Activated CD4-positive, alpha-beta T cell treated with anti-CD3 and anti-CD28 coated beads, Interleukin-2, amount 10 ng/mL, durations not matched to agents 24 days and 14 days (primary cell): ENCODE measurements at places on chromosomes 5 and 9. TPM values are rescaled to one million over a fixed set of nuclear protein-coding genes. Genes with fewer than 3 reads are reported as not detected.

- DNase-seq: no peak
Observed at GRCh38 chr9:124834591-124834990, 18.7 kb upstream of the WDR38 start.

SLC1A1 gene
- total RNA-seq: 0.17 TPM in 1 of 2 replicates, not detected in the other

DNA sequence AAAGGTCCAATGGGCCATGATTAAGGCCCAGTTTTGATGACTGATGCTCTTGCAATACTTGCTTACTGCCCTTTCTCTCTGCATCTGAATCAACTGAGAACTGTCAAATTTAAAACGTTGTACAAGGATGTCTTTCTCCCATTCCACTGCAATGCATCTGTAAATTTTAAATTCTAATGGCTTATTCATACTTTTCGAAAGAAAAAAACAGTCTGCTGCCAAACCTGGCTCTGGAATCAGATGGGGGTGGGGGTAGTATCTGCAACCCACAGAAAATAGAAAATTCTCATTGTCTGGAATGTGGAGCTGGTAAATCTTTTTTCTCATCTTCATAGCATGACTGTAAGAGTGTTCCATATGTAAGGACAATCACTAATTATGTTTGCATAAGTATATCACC, 371.8 kb upstream of the RFX3 start:
- no peak for DNase-seq

RIGI gene
- total RNA-seq: 5.5 and 6.1 TPM in 2 replicates

GRCh38 chr5:135602882-135603721, 24.3 kb upstream of the CXCL14 start:
- DNase-seq: no peak

GRCh38 chr5:87115839-87116364, 151.8 kb upstream of the RASA1 start:
- no peak for DNase-seq

GRCh38 chr5:150789943-150790611, 11.5 kb downstream of the SMIM3 start:
- peak; percentile 89 for DNase-seq

GRCh38 chr5:62701036-62701435, 122.4 kb downstream of the LRRC70 start:
- no peak for DNase-seq

FOXI1 gene
- total RNA-seq: 0.09 TPM in 1 of 2 replicates, not detected in the other

DNA sequence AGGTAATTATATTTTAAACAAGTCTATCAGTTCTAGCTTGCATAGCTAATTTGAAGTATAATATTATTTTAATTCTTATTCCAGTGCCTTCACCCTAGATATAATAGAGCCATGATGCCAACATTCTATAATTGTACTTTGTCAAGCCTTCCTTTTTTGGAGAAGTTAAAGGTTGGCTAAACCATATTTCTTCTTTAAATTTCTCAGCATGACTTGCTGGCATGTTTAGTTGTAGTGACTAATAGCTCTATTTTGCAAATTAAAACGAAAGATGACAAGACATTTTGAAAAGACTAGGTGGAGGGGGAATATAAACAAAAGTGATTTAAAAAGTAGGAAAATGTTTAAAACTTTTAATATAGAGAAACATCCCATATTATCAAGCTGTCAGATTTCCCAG, 400.7 kb downstream of the PSAT1 start:
- DNase-seq: no peak

DNA sequence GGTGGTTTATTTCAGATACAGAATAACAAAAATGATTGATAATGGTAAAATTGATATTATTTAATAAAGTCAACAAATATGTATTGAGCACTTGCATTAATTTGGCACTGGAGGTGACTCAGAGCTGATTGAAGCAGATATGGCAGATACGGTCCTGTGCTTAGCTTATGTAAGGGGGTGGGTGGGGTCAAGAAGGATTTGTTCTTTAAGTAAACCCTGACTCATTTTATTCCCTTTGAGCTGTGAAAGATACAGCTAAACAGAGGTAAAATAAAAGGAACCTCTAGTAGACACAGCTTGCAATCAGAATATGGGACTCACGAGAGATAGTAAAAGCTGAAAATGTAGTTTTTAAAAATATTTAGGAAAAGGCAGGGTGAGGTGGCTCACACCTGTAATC, 201.3 kb upstream of the CLINT1 start:
- no peak for DNase-seq

GRCh38 chr9:83569326-83569725, 31.1 kb upstream of the FRMD3 start:
- no peak for DNase-seq

DNA sequence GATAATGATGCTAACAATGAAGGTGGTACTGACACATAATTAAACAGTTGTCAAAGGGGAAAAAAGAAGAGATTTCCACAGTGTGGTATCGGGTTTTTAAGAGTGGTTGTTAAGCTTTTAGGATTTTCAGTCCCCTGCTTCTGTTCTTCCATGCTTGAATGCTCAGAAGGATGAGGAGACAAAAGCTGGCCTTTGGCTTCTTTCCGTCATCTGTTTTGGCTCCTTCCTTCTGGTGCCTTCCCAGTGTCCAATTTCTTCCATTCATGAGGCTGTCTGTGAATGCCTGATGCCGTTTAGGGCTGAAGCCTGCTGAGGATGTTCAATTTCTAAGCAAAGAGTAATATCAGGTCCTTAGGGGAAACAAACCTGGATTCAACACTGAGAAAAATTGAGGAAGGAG, 179.6 kb upstream of the GLRA1 start:
- no peak for DNase-seq

- no peak for DNase-seq
Observed at GRCh38 chr5:168753691-168754254, 174.6 kb upstream of the PANK3 start.

DNA sequence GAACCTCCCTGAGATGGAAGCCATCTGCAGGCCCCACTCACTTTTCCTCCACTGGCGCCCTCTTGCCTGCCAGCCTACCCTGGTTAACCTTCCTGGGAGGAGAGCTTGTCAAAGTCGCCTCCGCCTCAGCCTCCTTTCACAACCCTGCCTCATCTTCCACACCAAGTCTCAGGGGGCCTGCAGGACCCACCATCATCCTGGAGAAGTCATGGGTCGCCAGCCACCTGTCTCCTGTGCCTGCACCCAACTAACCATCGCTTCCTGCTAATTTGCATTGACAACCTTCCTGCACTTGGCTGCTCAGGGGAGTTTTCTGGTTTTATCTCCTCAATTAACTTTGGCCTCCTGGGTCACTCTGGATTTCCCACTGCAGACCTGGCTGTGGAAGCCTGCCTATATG, 52.8 kb upstream of the GRHPR start:
- DNase-seq: no peak

CSNK1A1 gene
- total RNA-seq: 175 TPM in 2 replicates

DNA sequence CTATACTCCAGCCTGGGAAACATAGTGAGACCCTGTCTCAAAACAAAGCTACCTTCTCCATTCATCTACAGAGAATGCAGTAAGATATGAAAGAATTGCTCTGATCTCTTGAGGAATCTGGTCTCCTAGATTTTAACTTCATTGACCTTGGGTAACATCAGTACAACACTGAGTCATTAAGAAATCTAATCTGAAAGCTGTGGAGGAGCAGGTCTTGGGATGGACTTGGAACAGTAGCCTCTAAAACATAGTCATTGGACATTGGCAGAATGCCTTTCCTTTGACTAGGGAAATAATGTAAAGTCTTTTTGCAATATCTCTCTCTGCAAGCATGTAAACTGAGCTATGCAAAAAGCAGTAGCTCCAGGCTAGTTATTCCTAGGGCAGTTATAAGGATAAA, 58.1 kb downstream of the KCNN2 start:
- no peak for DNase-seq

SAXO1 gene
- not detected in 2 replicates for total RNA-seq

DNA sequence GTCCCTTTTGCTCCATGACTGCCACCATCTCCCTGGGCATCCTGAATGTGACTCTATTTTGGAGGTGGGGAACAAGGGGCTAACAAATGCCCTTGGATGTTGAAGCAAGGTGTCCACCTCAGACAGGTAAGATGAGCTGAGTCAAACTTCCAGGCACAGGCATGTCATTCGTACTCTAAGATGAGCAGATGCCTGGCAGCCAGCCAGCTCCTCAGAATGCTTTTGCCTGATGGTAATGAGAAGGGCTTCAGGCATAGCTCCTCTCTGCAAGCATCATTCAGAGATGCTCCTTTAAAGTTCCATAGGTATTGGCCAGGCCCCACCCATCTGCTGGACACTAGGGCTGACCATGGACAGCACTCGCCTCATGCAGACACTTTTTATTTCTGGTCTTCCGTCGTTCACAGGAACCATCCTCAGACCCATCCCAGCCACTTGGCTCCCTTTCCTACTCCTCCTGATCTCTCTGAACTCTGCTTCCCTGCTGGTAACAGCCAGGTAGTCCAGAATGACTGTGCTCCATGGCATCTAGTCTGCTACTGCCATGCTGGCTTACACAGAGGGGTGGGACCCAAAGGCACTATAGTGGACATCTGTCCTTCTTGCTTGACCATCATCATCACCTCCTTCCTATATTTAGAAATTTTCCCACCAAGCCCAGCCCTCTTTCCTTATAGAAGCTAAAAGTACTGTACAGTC, 118.8 kb downstream of the GLIS3 start:
- DNase-seq: no peak

- DNase-seq: no peak
Observed at GRCh38 chr9:89928106-89928505, 323.3 kb downstream of the GADD45G start.

DNA sequence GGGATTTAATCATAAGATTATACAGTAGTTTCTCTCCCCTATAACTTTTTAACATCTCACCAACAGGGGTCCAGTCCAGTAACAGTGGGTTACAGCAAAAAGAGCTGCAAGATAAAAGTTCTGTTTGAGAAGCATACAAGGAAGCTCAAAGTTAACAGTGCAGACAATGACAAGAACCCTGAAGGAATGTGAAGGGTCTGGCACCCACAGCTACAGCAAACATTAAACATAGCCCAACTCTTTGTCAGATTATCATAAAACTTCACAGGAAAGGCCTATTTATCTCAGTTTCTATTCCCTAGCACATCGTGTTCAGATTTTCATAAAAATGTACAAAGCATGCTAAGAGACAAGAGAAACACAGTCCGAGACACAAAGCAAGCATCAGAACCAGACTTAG, 309.4 kb downstream of the DIRAS2 start:
- DNase-seq: no peak

GRCh38 chr9:38675831-38676230, 44.1 kb downstream of the FAM240B start:
- DNase-seq: no peak

DNA sequence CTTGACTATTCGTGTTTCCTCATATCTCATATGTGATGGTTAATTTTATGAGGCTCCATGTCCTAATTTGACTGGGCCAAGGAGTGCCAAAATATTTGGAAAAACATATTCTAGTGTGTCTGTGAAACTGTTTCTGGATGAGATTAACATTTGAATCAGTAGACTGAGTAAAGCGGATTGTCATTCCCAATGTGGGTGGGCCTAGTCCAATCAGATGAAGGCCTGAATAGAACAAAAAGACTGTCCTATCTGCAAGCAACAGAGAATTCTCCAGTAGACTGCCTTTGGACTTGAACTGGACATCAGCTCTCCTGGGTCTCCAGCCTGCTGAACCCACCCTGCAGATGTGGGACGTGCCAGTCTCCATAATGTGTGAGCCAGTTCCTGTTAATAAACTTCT, 13.5 kb upstream of the SLCO4C1 start:
- DNase-seq: no peak

SLC24A2 gene
- not detected in 2 replicates for total RNA-seq

NR2F1 gene
- not detected in 2 replicates for total RNA-seq

GRCh38 chr9:84998639-84999038, 329.1 kb downstream of the NTRK2 start:
- DNase-seq: no peak

- no peak for DNase-seq
Observed at GRCh38 chr5:157059093-157059539, at the start of gene HAVCR1. TSS of gene HAVCR1 (minus strand) at chr5:157059116. CDS start at chr5:157057943, 1,173 bp downstream.

NCBP1 gene
- 48.9 and 51.4 TPM in 2 replicates for total RNA-seq

- DNase-seq: no peak
Observed at GRCh38 chr5:103866169-103866568, 303.6 kb upstream of the NUDT12 start.

SLC45A2 gene
- total RNA-seq: not detected in 2 replicates

GRCh38 chr5:160420331-160420610, 1.4 kb upstream of the PTTG1 start:
- DNase-seq: no peak

DNA sequence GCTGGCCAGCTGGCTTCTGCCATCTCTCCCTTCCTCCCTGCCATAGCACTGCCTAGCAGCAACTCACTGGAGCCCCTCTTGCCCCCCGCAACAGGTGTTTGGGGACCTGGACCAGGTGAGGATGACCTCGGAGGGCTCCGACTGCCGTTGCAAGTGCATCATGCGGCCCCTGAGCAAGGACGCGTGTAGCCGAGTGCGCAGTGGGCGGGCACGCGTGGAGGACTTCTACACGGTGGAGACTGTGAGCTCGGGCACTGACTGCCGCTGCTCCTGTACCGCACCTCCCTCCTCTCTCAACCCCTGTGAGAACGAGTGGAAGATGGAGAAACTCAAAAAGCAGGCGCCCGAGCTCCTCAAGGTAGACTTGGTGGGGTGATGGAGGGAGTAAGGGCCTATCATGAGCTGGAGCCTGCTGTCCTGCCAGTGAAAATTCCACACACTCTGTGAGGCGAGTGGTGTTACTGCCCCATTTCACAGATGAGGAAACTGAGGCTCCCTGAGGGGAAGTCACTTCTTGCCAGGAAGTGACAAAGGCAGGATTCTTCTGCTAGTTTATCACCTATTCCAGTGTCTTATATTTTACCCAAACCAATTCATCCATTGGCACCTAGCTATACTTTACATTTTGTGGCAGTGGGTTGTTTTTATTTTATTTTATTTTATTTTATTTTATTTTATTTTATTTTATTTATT, 10.1 kb downstream of the OLFML2A start:
- no peak for DNase-seq

FOXE1 gene
- total RNA-seq: not detected in 2 replicates

IL5 gene
- total RNA-seq: 7.0 and 7.1 TPM in 2 replicates

- DNase-seq: no peak
Observed at GRCh38 chr5:2550509-2550908, 201.0 kb downstream of the IRX2 start.

DNA sequence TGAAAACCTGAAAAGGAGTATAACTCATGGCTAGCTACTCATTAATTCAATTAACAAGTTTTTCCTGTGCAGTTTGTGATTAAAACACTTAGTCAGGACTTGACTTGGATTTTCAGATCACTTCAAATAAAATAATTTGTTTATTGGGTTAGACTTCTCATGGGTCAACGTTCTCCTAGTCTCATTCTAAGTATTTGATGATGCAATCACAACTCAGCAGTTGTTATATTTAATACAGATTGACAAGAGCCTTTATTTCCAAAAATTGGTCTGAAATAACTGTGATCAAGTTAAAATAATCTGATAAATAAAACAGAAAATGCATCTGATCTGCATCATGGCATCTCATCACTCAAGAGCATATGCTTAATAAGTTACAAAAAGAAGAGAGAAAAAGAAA, 113.9 kb downstream of the FGF10 start:
- DNase-seq: no peak

SPACA9 gene
- total RNA-seq: 0.91 and 0.92 TPM in 2 replicates

- no peak for DNase-seq
Observed at GRCh38 chr9:12813960-12814876, 39.4 kb downstream of the LURAP1L start.

NINJ1 gene
- total RNA-seq: 103 and 110 TPM in 2 replicates

- DNase-seq: peak; percentile 15
Observed at GRCh38 chr5:126965061-126965475, 65.3 kb downstream of the MARCHF3 start.

NKD2 gene
- 3.3 and 4.0 TPM in 2 replicates for total RNA-seq
